HepG2 (cell line): ENCODE measurements at places on chromosomes 5 and 9.

DNA sequence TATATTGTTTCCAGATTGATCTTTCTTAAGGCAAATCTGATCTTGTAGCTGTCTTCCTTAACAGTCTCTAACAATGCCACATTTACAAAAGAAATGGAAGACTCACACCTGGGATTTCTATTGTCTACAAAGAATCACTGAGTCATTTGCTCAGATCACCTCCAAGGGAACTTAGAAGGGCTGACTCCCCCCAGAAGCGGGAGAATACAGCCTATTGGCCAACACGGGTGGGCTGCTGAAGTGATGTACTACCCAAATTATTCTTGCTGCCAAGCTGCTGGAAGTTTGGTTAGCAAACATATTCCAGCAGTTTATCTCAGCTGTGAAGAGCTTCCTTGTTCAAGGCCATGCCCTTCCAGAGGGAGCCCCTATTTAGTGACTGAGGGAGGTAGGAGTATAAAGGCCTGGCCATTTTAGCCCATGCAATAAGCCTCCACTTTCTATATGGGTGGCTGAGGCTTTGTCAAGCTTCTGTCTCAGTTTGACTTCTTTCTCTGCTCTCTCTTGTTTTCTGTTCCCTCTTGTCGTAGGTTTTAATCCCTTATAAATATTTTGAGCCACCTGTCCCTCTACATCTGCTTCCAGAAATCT lies 379.4 kb downstream of the PRR16 start:
- DNase-seq, result no peak

GRCh38 chr9:123267481-123268198 lies 746 bp downstream of the STRBP start:
- no peak for DNase-seq

- no peak for DNase-seq
These were observed 372.3 kb downstream of the SPOCK1 start for GRCh38 chr5:137126829-137127228.

DNA sequence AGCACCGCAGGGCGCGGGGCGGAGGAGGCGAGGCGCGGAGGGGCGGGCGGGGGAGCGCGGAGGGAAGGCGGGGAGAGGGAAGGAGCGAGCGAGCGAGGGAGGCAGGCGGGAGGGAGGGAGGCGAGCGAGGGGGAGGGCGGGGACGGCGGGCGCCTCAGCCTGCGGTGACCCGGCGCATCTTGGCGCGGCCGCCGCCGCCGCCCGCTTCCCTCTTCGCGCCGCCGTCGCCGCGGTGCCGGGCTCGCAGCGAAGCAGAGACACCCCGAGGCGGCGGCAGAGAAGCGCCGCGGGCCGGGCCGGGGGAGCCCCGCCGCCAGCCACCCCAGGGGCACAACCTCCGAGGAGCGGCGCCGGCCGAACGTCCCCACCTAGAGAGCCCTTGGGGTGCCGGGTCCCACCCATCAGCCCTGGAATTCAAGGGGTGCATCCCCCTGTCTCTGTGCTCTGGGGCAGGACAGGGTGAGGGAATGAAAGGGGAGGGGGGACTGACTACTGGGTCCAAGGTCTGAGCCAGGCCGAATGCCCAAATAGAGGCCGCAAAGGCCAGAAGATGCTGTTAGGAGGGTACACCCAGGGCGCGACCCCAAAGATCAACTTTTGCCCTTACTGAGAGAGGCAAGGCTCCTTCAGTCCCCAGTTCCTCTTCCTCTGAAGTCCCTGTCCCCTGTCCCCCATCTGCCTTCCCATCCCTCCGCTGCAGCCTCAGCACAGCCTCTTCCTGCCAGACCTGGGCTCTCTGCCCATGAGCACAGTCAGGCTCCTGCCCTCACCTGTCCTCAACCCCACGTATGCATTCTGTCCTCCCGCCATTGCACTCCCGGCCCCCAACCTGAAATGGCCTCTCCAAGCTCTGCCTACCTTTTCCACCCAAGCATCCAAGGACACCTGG lies at the start of gene ADAMTS2:
Gene ADAMTS2, minus strand, starts transcription at position 29 of the 889 bp plus-strand sequence. CDS start 133 bp downstream, outside the sequence.
- no peak for DNase-seq

DNA sequence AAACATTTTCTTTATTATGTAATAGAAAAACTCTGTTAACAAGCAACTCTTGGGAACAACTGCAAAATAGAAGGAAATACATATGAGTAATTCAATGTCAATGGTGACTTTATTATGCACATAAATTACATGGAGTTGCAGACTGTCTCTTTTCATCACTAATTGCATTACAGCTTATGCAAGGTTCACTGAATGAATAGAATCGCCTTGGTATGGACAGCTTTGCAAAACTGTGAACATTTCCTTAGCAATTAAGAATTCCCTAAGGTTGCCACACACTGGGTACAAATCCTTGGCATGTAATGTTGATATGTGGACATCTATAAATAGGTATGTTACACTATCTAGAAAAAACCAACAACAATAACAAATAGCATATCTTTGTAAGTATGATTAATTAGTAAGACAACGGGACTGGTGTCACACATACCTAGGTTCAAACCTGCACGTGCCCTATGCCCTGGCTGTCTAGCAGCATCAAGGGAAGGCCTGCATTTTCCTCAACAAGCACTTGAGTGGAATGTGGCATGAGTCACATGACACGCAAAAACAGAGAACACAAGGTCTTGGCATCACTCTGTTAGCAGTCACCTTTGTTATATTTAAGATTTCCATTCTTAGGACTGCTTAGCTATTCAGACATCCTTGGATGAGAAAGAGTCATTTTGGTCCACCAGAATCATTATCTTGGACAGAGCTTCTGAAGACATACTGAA lies 263.9 kb downstream of the CTNND2 start:
- DNase-seq, result no peak

- DNase-seq, result no peak
These were observed 36.5 kb upstream of the RASA1 start for GRCh38 chr5:87231037-87231808.

DNA sequence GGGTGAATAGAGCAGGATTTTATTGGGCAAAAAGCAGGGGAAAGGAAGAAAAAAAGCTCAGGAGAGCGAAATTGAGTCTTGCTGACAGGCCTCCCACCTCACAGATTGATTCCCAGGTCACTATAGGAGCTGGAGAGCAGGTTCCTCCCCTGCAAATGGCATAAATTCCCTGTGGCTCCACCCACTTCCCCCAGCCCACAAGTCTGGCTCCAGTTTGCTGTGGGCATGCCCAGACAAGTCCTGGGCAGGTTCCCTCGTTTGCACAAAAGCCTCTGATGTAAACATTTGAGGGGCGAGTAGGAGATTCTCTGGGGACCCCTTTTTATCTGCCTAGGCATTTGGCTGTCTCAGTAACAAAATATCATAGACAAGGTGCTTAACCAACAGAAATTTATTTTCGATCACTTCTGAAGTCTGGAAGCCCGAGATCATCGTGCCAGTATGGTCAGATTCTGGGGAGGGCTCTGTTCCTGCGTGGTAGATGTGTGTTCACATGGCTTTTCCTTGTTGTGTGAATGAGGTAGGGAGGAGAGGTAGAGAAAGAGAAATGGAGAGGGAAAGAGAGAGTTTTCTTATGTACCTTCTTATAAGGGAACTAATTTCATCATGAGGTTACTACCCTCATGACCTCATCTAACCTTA lies 614.5 kb downstream of the MAT2B start:
- peak; percentile 30 for DNase-seq

DNA sequence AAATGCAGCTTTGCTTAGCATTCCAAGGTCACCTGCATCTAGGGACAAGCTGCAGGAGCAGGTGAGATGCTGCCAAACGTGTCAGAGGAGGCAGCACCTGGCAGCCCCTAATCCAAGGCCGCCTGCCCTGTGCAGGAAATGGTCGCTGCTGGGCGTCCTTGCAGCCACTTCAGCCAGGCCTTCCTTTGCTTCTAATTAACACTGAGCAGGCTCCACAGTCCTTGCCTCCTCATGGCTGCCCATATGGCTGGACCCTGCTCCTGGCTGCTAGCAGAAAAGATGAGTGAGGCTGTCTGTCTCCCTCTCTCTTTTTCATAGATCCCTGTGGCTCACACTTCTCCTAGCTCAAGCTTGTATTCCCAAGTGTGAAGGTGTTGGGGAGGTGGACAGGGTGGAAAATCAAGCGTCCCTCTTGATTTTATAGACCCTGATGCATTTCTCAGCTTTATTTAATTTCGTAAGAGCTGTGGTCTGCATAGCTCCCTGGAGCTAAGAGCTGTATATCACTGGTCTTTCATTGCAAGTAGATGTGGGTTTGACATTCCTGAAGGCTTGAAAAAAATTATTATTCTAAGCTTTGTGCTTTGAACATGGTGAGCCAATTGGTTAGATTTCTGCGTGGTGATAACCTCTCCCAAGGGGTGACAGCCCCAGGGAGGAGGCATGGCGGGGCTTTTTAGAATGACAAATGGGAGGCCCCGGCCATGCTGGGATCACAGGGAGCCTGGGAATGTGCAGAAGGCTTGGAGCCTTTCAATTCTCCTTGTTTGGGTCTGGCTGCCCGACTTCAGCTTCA lies 193.8 kb downstream of the SLIT3 start:
- no peak for DNase-seq
